MM.1S (cell line): ENCODE measurements at places on chromosomes 6 and 20.
A peak's percentile ranks its signal among the peaks of the same experiment; 100 is the strongest.

DNA sequence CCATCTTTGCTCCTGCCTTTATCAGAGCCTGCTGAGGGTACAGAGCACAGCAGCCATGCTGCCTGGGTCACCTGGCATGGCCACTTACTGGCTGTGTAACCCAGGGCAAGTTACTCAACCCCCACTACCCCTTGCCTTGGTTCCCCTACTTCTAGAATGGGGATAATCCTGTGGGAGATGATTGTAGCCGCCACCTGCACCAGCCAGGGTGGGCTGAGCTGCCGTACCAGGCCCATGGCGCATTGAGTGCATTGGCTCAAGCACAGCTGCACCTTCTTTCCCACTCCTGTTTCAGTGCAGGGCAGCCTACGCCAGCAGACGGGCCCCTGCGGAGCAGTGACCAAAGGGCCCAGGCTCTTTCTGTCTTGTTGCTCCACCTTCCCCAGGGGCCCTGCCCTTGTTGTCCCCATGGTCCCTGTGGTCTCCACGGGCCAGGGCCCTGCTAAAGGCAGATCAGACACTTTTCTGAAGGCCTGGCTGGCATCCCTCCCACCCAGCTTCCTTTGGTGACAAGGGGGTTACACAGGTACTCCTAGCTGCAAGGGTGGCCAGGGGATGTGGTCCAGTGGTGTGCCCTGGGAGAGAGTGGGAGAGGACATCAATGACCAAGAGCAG is 159.4 kb upstream of the MLN start:
- no peak for DNase-seq

DNA sequence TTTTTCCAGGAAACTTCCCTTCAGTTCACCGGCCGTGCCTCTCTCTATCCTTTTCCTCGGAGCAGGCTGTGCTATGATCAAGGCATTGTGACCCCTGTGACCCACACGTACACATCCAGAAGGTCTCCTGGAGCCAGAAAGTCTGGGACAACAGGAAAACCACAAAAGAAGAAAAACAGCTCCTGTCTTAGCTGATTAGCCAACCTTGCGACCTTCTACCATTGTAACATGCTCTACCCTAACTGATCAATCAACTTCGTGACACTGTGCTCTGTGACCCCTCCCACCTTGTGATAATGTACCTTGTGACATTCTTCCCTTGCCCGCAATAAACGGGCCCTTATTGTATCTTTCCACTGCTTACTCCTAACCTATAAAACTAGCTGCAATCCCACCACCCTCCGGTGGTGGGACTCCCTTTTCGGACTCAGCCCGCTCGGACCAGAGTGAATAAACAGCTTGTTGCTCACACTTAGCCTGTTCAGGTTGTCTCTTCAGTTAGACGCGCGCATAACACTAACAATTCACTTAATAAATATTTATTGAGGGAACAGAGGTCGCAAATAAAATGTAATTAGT is 24.2 kb downstream of the ZNF311 start:
- peak; percentile 67 for DNase-seq

- no peak for DNase-seq
These were observed 47.4 kb upstream of the STX16 start for GRCh38 chr20:58603721-58604120.

DNA sequence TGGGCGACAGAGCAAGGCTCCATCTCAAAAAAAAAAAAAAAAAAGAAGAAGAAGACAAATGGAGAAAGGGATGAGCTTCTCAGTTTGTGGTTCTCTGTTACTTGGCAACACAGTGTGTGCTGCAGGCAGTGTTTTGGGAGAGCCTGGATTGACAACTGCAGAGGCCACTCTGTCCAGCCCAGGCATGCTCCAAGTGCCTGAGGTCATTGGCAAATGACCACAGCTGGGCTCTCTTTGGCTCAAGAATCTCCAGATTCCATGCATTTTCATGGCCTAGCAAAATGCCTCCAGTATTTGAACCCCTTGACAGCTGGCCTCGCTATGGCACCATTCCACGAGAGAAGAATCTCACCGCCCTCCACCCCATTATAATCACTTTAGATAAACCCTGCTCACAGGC is 126.2 kb downstream of the ANKRD60 start:
- DNase-seq = no peak

GRCh38 chr20:60051911-60052310 is 93.7 kb downstream of the CDH26 start:
- no peak for DNase-seq

DNA sequence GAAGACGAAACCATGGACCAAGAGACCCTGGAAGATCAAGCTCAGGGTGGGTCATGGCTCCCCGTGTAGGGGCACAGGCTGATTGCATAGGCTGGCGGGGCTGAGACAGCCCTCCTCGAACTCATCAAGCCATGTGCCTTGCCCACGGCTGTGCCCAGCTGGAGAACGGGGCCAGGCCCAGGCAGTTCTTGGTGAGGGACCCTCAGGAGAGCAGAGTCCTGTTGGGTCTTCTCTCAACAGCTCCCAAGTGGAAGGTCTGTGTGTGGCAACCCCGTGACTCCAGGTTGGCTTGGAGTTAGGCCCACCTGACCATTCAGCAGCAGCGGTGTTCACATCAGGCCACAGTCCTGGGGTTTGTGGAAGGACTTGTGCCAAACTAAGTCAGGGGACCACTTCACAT is 276.5 kb downstream of the QKI start:
- no peak for DNase-seq

DNA sequence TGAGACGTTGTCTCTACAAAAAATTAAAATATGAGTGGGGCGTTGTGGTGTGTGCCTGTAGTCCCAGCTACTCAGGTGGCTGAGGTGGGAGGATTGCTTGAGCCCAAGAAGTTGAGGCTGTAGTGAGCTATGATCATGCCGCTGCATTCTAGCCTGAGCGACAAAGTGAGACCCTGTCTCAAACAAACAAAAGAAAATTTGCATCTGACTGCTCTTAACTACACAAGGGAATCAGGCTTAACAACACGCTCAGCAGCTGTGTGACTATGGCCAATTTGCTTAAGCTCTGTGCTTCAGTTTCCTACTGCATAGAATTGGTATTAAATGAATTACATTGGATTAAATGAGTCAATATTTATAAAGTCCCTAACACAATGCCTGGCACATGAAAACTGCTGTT is 24.3 kb upstream of the MRPS10 start:
- no peak for DNase-seq

- DNase-seq = no peak
These were observed 151.2 kb upstream of the DST start for GRCh38 chr6:56793938-56794337.

- no peak for DNase-seq
These were observed 105.0 kb upstream of the HDDC2 start for GRCh38 chr6:125406741-125407140.

- DNase-seq = peak; percentile 50
These were observed 25.6 kb upstream of the GABRR1 start for GRCh38 chr6:89242574-89243330.
